ENCODE measurements at places on chromosomes 5 and 9.
A peak's percentile ranks its signal among the peaks of the same experiment; 100 is the strongest.

DNA sequence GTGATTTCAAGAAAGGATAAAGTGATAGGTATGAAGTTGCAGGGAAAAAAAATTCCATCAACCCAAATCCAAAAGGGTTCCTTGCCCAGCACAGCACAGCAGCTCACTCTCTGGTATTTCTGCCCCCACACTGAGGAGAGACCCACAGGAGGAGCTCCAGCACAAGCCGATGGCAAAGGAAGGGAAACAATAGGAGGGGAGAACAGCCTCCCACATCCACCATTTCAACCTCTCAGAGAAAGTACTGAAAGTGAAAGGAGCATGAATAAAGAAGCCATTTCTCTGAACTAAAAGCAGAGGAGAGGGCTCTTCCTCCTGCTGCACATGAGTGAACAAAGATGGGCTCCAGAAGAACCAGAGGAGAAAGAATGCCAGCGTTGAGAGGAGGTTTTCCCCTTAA, 54.9 kb upstream of the ZSWIM6 start:
- DNase-seq = no peak

- peak; percentile 37 for DNase-seq
Measured at GRCh38 chr5:176596689-176597416, 13.1 kb downstream of the GPRIN1 start.

- peak; percentile 15 for DNase-seq
Measured at GRCh38 chr9:128503870-128504269, 649 bp upstream of the GLE1 start.

GRCh38 chr5:74638970-74639806, 1.3 kb downstream of the ENC1 start:
- DNase-seq = no peak

- DNase-seq = no peak
Measured at GRCh38 chr9:110049699-110050450, 158.1 kb downstream of the C9orf152 start.

DNA sequence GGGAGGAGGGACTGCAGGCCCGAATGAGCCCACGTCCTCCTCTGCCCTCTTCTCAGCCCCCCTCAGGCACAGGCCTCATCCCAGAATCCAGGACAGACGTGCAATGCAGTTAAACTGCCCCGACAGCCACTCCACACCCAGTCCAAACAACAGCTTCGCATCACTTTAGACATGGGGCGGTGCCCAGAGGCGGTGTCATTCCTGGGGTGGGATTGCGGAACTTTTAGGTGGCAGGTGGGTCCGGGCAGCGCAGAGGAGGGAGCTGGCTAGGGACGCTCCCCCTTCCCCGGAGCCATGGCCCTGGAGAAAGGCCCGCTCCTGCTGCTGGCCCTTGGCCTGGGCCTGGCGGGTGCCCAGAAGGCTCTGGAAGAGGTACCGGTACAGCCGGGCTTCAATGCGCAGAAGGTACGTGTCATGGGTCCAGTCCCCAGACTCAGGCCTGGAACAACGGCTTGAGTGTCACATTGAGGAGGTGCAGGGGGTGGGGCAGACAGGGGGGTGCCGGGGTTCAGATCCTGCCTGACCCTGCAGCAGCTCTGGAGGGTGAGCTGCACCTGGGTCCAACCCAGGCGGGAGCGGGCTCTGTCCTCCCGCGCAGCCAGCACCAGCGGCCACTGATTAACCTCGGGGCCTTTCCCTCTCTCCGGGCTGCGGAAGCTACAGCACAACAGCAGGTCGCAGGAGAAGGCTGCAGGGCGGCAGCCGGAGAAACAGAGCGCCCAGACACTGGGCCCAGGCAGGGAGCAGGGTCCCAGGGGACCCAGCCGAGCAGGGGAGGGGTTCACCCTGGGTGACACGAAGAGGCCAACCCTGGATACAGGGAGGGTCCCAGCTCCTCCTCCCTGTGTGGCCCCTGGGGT, 25.2 kb downstream of the GLT6D1 start:
- no peak for DNase-seq

DNA sequence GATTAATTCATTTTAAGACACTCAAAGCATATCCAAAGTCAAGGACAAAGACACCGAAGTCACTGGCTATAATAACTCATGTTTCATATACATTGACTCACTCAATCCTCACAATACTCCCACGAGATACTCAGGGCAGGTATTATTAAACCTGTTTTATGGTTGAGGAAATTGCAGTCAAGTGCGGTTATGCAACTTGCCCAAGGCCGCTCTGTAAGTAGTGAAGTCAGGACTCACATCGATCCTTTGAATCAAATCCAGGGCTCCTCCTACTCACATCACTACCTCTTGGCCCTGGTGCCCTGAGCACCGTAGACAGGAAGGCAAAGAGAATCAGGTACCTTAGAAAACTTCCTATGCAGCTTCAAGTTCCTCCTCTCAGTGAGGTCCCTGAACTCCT, 87.8 kb upstream of the APC start:
- DNase-seq = no peak

GRCh38 chr5:71844862-71845261, 125.8 kb downstream of the CARTPT start:
- no peak for DNase-seq

GRCh38 chr5:107147589-107147988, 523.1 kb downstream of the EFNA5 start:
- DNase-seq = no peak

GRCh38 chr5:145244788-145245187, 590.4 kb downstream of the PRELID2 start:
- DNase-seq = no peak

DNA sequence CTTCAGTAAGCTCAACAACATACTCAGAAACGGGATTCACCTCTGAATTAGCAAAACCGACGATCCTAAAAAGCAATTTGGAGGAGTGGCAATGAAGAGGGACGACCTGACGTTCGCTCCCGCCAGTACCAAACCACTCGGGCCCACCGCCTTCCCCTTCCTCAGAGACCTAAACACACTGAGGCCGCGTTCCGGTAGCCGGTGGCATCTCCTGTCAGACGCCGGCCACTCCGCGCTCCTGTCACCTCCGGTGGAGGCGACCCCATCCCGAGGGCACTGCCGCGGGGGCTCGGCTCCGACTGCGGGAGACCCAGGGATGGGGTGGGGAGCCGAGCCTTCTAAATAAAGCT, 617 bp downstream of the PPP6C start:
- peak; percentile 39 for DNase-seq

DNA sequence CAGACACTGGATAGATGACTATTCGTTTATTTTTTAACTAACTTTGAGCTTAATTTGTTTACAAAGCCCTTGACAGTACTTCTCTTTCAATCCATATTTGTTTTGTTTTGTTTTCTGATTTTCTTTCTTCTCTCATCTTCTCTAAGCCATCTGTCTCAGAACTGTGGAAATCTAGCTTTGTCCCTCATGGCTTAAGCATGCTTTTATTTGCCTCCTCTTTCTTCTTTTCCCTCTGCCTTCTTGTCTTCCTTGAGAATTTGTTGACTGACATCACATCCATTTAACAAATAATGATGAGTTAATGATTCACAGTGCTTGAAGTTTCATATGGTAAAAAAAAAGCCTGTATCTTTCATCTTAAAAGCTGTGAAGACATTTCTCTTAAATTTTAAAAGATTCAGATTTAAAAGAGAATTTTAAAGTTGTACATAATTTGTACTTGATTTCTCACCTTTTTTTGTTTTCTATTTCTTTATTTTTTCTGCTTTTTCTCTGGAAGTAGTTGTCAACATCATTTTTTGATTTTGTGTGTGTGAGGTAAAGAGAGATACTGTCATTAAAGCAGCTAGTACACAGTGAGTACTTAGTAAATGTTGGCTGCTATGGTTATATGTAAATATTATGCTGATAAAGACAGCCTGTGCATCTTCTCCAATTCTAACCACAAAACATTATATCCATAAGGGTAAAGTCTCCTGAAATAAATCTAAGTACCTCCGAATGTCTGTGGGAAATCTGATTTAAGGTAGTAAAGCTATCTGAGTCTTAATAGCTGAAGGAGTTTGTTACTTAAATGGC, 13.9 kb upstream of the SGCD start:
- no peak for DNase-seq

GRCh38 chr9:76859860-76860259, 46.1 kb downstream of the PRUNE2 start:
- DNase-seq = no peak

DNA sequence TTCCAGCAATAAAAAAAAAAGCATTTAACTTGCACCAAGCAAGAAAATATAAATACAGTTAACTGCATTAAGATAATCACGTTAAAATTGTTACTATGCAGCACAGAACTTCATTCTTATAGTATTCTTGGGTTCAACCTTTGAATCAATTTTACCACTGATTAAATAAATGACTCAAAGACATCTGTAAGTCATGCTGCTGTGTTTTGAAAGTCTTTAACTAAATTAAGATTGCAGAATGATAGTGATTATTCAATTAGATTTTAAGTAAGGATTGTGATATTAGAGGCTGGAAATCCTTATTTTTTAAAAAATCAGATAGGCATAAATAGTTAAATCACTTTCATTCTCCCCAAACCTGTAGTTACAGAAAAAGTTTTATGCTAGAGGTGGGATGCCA, 116.4 kb downstream of the SCAMP1 start:
- no peak for DNase-seq

- DNase-seq = no peak
Measured at GRCh38 chr9:22211588-22212360, 202.7 kb upstream of the CDKN2B start.

DNA sequence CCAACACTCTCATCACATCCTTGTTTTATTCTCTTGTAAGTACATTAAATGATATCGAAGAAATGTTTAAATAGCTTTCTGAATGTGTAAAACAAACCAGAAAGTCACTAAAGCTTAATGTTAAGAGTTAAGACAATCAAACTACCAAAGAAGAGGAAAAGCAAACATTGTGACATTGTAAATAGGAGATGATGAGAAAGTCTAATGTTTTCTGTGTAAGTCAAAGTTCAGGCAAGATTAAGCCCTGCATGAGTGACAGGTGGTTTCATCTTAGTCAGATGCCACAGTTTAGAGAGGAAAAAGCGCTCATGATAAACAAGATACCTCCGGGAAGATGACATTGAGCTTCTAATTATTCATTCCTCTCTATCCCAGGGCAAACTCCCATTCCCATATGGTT, 50.9 kb upstream of the PHYKPL start:
- DNase-seq = no peak

DNA sequence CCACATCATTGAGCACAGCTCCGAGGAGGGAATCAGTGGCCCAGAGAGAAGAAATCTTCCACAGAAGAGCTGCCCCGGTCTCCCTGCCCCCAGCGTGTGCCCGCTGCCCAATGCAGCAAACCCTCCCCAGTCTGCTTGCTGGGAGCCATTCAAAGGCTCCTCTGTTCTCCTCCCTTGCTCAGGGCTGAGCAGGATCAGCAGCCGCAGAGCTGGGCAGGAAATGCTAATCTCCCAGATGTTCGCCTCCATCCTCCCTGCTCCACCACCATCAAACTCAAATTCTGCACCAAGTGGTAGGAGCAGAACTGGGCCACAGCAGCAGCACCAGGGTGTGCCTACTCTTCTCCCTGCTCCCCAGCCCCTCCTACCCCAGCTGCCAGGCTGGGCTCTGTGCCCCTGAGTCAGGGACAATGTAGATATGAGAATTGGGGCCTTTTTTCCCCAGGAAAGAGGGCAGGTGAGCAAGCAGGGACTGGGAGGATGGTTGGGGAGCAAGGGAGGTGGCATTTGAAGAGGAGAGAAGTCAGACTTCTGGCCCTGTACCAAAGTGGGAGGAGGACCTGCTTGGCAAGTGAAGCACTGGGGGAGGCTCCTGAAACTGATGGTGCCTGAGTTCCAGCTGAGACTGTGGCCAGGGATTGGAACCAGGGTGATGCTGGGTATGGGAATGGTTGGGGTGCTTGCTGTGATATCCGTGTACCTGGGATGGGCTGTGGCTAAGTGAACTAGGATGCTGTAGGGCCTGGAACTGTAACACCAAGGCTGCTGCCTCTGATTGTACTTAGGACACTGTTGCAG, 1.9 kb upstream of the PCDH1 start:
- DNase-seq = no peak

DNA sequence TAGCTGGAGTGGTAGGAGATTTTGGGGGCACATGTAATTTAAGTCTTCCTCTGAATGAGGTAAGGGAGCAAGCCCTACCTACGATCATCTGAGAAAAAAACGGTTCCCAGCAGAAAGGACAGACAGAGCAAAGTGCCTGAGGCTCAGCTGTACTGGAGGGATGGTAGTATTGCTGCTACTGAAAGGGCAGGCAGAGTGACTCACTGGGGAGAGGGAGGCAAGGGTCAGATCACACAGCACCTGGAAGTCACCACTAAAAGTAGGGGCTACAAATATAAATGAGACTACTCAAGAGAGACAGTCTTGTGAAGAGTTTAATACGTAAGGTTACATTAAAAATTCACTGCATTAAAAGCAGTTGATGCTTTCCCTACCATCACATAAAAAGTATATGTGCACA, 75.9 kb downstream of the NFIB start:
- no peak for DNase-seq

DNA sequence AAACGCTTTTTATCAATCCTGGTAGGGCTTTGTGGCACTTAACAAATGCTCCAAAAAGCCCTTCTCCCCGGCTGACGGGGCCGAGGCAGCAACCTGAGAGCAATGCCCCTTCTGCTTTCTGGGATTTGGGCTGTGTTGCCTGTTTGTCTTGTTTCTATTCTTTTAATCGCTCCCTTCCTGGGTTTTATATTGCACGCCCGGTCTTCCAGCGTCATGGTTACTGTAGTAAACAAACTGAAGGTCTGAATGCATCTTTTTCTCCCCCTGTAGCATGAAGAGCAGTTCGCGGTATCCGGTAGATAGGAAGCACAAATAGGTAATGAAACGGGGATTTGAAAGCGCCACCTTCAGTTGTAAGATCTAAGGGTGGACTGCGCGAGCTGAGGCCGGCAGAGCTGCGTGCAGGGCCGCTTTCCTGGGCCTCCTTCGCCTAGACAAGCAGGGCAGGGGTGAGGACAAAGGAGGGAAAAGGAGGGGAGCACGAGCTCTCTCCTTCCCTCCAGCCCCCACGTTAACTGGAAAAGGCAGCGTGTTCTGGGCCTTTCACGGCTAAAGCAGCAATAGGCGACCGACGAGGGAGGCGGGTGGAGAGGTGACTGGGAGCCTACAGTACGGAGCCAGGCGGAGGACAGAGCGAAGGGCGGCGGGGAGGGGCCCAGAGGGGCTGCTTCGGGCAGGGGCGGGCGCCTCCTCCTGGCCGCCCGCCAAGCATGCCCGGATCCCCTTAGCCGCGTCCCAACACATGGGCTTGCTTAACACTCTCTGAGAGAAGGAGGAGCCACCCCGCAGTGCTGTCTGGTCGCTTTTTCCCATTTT, 49.3 kb upstream of the ZNF366 start:
- peak; percentile 14 for DNase-seq

DNA sequence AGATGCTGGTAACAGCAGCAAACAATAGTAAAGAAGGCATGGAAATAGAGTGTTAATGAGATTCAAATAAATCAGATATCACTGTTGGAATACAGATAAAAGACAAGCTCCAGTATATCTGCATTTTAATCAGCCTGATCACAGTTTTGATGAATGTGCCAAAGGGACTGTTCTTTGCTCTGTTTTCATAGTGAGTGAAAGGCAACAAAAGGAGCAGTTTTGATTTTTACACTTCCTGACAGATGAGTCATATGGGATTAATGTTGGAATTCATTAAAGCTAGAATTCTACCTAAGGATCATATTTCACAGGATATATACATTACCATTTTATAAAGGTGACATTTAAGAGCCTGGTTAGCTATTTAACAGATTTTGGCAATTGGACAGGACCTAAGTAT, 743.3 kb upstream of the PTPRD start:
- no peak for DNase-seq

- peak; percentile 8 for DNase-seq
Measured at GRCh38 chr5:149317281-149318048, 27.8 kb upstream of the GRPEL2 start.

- no peak for DNase-seq
Measured at GRCh38 chr5:123203105-123203800, 114.2 kb downstream of the PRDM6 start.

All from HL-60 (cell line).